RCC 7860 (cell line): ENCODE measurements at places on chromosomes 1 and 21.

DNA sequence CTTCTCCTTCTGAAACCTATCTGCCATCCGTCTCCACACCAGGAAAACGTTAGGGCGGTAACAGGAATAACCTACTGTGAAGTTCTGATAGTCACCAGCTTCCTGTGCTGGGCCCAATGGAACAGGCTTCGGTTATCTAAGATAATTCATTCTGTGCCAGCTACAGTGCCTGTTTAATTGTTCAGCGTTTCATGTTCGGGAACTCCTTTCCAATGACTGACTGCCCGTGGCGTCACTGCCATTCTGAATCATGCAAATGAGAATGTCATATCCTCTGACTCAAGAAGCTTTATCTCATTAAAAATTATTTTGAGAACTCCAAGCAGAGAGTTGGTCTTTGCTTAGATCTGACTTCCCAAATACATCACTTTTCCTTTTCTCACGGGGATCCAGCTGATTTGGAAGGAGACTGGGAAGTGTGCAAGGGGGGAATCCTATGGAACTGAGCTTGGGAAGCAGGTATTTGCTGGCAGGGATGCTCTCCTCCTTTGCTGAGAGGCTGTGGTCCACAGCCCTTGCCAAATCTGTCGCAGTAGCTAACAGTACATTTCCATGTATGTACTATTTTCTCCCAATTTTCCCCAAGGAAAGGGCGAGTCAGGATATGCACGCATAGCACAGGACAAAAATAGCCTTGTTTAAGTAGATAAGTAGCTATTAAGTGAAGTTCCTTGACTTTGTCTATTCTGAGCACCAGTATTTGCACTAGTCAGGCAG lies 358.7 kb downstream of the LTN1 start:
- DNase-seq: no peak

- DNase-seq: no peak
Observed at GRCh38 chr1:205811660-205812059, 1.3 kb downstream of the SLC41A1 start.

DNA sequence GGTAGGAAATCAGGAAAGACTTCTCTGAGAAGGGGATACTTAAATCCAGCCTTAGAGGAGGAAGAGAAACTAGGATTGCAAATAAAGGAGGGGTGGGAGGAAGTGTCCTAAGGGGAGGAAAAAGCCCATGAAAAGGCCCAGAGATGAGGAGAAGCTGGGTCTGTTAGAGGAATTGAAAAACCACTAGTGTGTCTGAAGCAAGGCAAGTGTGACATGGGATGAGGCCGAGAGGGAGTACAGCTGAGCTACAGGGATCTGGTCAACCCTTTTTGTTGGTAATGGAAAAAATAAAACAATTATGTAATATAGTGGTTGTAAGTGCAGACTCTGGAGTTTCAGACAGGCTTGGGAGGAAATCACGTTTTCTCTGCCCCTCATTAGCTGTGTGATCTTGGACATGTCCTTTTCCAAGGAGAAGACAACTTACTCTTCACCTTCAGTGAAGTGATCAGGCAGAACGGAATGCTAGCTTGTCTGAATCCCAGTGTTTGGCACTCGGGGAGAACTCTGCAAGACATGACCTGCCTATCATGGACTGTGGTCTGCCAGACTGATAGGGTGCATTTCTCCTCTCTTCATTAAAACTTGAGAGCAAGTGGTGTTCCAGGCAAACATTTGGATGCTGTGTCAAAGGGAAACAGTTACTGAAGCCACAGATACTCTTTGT lies 7.4 kb upstream of the S100A10 start:
- DNase-seq: no peak

DNA sequence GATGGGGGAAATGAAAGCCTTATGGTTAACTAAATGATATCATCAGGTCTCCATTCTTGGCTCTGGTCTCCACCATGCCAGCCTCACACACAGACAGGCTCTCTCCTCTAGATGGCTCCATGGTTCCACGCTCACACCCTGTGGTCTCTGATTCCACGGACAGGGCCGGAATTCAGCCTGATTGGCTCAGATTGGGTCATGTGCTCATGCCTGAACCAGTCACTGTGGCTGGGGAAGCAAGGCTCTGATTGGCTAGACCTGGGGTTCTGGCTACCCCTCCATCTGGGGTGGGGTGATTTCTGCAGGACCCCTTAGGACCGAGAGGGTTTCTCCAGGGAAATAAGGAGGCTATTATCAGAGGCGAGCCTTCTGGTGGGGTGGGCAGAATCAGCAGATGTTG lies 277.0 kb downstream of the PTPRU start:
- DNase-seq: peak; percentile 54

- no peak for DNase-seq
Observed at GRCh38 chr1:184610876-184611595, 143.6 kb downstream of the EDEM3 start.

GRCh38 chr1:194033646-194034045 lies 847.2 kb upstream of the B3GALT2 start:
- no peak for DNase-seq

- DNase-seq: no peak
Observed at GRCh38 chr1:82090104-82090503, 289.4 kb downstream of the ADGRL2 start.

GRCh38 chr1:44405798-44406736 lies 1.0 kb downstream of the RNF220 start:
- peak; percentile 23 for DNase-seq

DNA sequence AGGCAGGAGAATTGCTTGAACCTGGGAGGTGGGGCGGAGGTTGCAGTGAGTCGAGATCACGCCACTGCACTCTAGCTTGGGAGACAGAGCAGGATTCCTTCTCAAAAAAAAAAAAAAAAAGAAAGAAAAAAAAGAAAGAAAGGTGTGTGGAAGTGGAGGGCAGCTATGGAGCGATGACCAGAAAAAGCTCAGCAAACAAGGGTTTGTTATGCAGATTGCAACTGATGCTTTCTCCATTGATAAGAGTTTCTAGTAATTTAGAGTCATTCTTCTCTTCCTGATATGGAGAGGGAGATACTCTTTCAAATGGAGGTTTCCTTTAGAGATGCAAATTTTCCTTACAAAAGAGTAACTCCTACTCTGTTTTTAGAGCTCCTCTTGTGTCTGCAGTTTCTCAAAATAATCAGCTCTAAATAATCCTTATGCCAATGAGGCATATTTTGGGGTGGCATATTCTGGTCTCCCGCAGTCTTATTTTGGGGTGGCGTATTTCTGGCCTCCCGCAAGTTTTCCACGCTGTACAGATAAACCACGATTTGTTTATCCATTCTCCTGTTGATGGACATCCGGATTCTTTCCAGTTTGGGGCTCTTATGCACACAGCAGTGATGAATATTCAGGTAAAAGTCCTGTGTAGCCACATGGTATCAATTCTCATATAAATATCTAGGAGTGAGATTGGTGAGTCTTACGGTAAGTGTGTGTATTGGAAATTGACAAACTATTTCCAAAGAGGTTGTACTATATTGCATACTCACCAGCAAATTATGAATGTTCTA lies 30.7 kb upstream of the RCC2 start:
- no peak for DNase-seq
